AG10803 (cell line): ENCODE measurements at places on chromosomes 6 and 20.

DNA sequence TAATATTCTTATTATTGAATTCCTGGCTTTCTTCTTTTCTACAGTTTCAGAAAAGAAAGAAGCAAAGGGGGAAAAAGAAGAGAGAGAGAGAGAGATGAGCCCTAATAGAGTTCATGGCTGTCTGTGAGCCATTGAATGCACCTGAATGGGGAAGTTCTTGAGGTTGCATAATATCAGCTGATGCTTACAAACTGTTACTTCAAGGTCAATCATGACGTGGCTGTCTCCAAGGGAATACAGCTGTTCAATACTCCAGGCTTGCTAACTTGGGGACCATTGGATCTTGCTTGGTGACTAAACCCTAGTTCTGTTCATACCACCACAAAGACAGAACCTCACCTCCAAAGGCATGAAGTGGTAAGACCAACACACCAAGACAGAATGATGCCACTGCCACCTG is 180.4 kb downstream of the ADGRG6 start:
- no peak for DNase-seq

- DNase-seq: no peak
These were observed 23.4 kb upstream of the VEGFA start for GRCh38 chr6:43746613-43747102.

DNA sequence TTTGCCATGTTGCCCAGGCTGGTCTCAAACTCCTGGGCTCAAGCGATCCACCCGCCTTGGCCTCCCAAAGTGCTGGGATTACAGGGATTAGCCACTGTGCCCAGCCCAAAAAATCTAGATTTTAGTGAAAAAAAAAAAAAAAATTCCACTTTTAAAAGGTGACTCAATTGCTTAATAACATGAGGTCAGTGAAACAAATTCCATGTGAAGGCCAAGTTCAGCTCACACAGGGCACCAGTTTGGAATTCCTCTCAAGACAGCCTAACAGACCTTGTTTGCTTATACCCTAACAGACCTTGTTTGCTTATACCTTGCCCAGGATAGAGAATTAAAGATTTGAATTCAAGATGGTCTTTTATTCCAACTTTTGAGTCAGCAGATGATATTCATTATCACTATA is 5.1 kb downstream of the RRBP1 start:
- DNase-seq: peak; percentile 62

GRCh38 chr6:27154696-27155095 is 92.8 kb upstream of the PRSS16 start:
- no peak for DNase-seq

GRCh38 chr6:32079566-32080290 is 29.4 kb downstream of the TNXB start:
- DNase-seq: peak; percentile 20

DNA sequence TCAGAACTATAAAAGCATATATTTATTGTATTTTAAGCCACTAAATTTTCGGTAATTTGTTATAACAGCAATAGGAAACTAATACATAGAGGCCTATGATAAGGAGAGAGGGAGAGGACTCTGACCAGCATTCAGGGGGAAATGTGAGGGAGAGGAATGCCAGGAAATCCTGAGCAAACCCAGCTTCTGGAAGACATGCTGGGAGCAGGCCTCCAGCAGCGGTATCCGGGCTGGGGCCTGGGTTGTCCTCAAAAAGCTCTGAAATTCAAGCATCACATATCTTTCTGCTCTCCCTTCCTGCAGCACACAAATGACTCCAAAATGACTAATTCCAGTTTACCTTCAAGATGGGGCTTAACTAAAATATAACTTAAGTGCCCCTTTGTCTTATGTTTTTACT is 33.4 kb upstream of the RIMS1 start:
- peak; percentile 58 for DNase-seq

GRCh38 chr20:39378776-39379175 is 416.6 kb downstream of the DHX35 start:
- no peak for DNase-seq

GRCh38 chr20:36836591-36837269 is 39.2 kb upstream of the TLDC2 start:
- peak; percentile 34 for DNase-seq

DNA sequence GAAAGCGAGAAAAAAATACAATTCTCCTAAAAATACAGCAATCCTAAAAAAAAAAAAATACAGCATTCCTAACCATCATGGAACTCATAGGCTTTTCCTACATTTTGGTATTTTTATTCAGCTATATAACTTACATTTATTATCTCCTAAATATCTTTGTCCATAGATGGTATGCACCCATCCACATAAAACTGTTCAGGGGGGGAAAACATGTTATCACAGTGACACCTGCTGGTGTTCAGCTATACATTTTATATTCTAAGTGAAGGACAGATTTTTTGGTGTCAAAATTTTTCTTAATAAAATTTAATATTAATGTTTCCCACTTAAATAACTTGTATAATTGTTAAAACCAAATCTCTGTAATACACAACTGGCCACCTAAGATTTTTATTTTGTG is 58.0 kb downstream of the BLOC1S5 start:
- peak; percentile 60 for DNase-seq

- DNase-seq: no peak
These were observed 1040.6 kb upstream of the CITED2 start for GRCh38 chr6:140414966-140415620.
